RPMI7951 (cell line): ENCODE measurements at places on chromosomes 3 and 15. TPM values are rescaled to one million over a fixed set of nuclear protein-coding genes. Genes with fewer than 3 reads are reported as not detected.

Gene BFSP2
- not detected in 2 replicates for total RNA-seq

Gene TRIM42
- total RNA-seq: not detected in 2 replicates

- DNase-seq: no peak
These were observed 244.7 kb upstream of the ZPLD1 start for GRCh38 chr3:102189956-102190723.

GRCh38 chr3:48273594-48274211, 32.8 kb downstream of the ZNF589 start:
- DNase-seq: peak; percentile 59

Gene CCR9
- not detected in 2 replicates for total RNA-seq

DNA sequence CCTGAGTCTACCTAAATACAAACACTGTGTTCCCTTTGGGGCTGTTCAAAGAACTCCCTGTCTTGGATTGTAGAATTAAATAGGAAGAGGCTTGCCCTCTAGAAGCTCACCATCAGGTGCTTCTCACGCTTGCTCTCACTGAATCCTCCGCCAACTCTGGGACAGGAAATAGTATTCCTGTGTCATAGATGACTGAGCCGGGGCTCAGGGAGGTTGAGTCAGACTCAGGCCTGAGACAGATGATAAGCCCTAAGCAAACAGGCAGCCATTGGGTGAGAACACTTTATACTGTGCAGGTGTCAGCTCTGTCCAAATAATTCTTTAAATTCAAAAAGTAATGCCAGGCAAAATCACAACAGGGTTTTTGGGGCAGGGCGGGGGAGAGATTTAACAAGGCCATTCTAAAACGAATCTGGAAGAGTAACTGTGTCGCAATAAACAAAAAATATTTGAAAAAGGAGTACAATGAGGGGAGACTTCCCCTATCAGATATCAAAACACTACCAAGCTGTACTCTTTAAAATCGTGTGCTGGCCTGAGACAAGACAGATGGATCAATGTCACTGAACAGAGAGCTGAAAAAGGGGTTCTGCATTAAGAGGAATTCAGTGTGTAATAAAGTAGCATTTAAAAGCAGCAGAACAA, 59.0 kb downstream of the EPHB3 start:
- DNase-seq: peak; percentile 26

DNA sequence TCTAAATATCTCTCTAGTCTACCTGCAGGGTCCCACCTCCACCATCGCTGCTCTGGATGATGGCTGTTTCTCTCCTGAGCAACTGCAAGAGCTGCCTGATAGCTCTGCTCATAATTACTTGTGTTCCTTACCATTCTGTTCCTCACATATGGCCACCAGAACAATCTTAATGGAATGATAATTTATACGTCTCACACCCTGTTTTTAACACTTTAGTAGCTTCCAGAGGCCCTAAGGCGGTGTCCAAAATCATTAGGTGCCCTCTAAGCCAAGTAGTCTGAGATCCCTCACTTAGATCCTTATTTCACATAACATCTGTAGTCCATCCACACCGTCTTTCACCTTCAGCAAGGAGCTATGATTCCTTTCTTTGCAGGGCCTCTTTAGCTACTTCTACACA, 373.3 kb downstream of the GBE1 start:
- no peak for DNase-seq

- DNase-seq: no peak
These were observed 9.5 kb downstream of the MGA start for GRCh38 chr15:41669701-41670100.

DNA sequence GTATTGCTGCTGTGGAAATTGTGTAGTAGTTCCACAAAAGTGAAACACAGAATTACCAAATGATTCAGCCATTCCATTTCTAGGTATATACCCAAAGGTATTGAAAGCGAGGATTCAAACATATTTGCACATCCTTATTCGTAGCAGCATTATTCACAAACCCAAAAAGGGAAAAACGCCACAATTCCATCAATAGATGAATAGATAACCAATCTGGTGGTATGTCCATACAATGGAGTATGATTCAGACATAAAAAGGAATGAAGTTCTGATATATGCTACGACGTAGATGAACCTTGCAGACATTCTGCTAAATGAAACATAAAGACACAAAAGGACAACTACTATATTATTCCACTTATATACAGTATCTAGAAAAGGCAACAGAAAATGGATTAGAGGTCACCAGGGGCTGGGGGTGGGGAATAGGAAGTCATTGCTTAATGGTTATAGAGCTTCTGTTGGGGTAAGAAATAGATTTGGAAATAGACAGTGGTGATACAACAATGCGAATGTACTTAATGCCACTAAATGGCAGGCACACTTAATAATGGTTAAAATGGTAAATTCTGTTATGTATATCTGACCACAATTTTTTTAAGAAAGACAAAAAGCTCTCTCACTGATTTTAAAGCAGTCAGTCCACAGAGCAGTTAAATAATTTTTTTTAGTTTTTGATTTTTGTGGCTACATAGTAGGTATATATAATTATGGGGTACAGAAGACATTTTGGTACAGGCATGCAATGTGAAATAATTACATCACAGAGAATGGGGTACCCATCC, 51.8 kb upstream of the PSMD6 start:
- DNase-seq: no peak

Gene ZNF80
- total RNA-seq: not detected in 2 replicates

DNA sequence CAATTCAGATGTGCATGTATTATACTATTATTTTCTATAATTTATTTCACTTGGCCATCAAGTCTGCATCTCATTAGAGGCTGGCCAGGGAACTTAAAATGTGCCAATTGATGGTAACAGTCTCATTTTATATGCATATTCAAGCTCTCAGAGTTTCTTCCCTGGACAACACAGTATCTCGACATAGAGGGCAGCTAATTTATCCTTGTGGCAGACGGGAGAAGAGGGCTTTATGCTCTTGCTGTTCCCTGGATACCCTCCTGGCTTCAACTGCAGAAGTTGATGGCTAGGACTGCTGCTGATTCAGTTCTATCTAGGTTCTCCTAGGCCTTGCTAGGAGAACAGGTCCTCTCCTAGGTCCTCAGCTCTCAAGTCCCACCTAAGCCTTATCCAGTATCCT, 99.1 kb upstream of the NPHP3 start:
- DNase-seq: no peak

Gene KIF15
- total RNA-seq: 30.2 and 41.2 TPM in 2 replicates

DNA sequence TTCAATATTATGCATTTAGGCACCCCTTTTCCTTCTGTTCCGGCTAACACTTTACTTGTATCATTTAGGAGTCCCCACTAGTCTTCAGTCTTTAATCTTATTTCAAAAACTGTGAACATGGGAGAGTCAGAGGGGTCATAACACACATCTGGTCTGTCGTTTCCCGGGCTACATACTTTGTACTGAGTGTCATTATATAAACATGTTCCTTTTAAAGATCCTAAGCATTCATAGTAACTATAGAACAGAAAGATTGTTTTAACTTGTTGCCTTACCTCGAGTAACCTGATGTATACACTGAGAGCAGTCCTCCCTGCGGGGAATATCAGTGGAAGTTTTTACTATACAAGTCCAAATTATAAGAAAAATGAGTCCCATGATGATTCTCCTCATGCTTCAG, 78.2 kb upstream of the VEPH1 start:
- DNase-seq: no peak

GRCh38 chr3:73542136-73542535, 82.6 kb downstream of the PDZRN3 start:
- no peak for DNase-seq

DNA sequence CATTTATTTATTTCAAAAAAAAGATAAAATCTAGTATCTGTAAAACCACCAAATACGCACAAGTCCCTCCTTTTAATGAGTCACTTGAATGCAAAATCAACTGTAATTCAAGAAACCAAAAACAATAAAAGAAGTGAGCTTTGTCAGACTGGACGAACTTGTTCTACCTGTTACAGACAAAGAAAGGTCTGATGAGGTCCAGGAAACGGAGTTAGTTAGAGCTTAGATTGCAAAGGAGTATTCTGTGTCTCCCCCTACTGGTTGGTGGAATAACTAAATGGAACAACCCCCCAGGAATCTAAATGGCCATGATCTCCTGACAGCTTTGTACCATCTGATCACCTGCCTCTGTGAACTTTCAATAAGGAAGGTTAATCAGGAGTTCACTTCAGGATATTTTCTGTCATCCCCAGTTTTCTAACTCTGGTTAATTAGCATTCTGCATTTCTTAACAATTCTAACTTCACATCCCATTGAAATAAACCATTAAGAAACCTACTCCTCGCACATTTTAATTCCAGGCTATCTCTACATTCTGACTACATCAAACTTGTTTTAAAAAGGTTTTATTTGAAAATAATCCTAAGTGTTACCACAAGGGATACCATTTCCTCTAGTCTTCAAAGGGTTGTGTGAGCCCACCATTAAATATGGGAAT, 333.0 kb upstream of the SATB1 start:
- DNase-seq: peak; percentile 7

- peak; percentile 66 for DNase-seq
These were observed 29.5 kb downstream of the BOC start for GRCh38 chr3:113240841-113241240.

GRCh38 chr3:195815169-195815771, 3.5 kb upstream of the MUC4 start:
- peak; percentile 52 for DNase-seq

- DNase-seq: no peak
These were observed 20.5 kb downstream of the ATRIP start for GRCh38 chr3:48467110-48467454.

DNA sequence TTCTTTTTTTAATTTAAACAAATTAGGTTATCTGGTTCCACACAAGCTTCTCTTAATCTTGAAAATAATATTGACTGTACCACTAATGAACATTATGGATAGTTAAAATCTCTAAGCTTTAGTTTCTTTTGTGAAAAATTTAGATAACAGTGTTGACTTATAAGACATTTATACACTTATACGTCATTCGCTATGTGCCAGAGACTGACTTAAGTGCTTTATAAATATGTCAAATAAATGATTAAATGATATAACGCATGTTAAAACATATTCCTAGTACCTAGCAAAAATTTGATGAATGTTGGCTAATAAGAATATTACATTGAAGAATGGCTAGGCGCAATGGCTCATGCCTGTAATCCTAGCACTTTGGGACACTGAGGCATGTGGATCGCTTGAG, 96.3 kb downstream of the PCCB start:
- DNase-seq: no peak

- peak; percentile 46 for DNase-seq
These were observed 11.2 kb upstream of the ATP13A3 start for GRCh38 chr3:194497799-194498575.

DNA sequence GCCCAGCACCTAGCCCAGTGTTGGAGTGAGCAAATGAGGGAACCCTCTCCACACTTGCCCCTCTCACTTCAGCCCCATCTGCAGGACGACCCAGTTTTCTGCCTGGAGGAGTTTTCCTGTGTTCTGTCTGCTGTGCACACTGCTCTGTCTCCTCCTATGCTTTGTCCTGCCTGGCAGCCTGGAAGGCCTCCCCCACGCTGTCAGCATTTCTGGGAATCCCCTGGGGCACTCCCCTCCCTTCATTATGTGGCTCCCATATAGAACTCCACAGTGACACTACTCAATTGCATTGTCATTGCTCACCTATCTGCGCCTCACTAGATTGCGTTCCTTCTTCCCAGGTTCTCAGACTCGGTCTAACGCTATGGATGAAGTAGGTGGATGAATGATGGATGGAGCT, 13.9 kb downstream of the CLSTN2 start:
- no peak for DNase-seq

- no peak for DNase-seq
These were observed 14.6 kb upstream of the RASGRF1 start for GRCh38 chr15:79105141-79105540.

GRCh38 chr3:194623449-194624290, 9.5 kb downstream of the TMEM44 start:
- DNase-seq: no peak

DNA sequence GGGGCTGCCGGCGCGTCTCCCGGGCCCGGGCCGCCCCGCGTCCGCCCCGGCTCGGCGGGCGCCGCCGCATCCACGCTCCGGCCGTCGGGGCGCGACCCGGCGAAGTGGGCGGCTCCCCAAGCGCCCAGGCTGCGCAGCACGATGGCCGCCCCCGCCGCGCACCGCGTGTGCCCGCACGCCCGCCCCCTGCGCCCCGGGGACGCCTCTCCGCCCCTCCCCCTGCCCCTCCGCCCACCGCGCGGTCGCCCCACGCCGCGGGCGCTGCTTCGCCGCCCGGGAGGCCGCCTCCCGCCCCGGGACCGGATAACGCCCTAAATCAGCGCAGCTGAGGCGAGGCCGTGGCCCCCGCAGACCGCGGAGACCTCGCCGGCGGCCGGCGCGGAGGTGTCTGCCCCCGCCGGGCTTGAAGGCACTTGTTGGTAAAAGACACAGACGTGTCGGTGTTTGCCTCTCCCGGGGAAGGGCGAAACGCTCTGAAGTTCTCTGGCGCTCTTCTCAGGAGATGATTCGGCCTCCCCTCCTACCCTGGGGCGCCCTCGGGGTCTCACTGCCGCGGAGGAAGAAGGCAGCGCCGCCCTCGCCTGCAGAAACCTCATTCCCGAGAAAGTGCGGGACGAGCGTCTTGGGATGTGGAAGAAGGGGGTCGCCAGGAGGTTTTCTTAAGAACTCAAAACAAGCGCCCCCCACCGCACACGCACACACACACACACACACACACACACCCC, at the start of gene BNC1:
Gene BNC1, minus strand, starts transcription at position 106 of the 725 bp plus-strand sequence. Its CDS starts 36 bp downstream, at position 70.
- DNase-seq: no peak

Gene ADAMTSL3
- total RNA-seq: not detected in 2 replicates

DNA sequence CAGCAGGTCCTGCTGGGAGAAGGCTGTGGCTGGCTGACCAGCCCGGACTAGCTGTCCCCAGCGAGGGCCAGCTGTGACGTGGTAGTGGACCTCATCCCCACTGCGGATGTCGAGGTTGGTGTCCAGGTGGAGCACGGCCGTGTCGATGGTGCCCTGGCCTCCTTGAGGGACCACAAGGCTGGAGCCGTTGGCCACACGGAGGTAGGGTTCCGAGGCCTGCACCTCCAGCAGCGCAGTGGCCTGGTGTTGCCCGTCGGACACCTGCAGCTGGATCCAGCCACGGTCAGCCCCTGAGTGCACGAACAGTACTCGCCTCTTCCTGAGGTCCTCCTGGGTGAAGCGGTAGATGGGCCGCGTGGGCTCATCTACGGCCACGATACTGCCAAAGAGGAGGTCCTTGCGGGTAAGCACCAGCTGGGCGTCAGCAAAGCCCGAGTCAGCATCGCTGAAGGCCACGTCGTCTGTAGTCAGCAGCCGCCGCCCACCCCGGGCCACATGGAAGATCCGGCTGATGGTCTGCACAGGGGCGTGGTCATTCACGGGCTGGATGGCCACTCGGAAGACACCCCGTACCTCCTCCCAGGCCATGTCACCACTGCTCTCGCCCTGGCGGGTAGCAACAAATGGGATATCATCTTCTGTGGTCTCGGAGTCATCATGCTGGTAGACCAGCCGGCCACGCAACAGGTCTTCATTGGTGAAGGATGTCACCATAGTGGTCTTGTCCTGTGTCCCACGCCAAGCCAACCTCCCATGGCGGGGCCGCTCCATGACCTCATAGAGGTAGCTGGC, 25.0 kb downstream of the CSPG4 start:
- DNase-seq: no peak

Gene BDH1
- 13.1 and 14.5 TPM in 2 replicates for total RNA-seq

Gene ADPRH
- total RNA-seq: 3.8 and 5.6 TPM in 2 replicates
